Urinary bladder (tissue), 4 donors: ENCODE measurements at places on chromosomes 2 and 18.

DNA sequence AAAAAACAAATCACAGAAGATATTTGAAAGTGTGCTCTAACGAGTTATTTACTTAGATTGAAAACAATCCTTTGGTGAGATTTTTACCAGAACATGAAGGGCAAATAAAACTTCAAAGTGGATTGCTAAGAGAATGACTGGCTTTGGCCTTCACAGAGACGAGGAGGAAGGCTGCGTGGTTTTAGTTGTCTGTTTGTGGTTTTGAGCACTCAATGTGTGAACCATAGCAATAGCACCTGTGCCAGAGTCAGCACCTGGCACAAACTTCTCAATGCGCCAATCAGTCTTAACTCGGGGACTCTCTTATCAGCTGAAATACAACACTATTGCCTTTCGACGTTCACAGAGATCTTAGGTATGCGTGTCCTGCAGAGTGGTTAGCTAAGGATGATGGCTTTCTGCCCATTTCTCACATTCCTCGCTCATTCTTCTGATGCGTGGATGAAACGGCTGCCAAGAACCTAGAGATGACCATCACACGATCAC is 70.0 kb downstream of the MBP start:
- DNase-seq, result no peak

DNA sequence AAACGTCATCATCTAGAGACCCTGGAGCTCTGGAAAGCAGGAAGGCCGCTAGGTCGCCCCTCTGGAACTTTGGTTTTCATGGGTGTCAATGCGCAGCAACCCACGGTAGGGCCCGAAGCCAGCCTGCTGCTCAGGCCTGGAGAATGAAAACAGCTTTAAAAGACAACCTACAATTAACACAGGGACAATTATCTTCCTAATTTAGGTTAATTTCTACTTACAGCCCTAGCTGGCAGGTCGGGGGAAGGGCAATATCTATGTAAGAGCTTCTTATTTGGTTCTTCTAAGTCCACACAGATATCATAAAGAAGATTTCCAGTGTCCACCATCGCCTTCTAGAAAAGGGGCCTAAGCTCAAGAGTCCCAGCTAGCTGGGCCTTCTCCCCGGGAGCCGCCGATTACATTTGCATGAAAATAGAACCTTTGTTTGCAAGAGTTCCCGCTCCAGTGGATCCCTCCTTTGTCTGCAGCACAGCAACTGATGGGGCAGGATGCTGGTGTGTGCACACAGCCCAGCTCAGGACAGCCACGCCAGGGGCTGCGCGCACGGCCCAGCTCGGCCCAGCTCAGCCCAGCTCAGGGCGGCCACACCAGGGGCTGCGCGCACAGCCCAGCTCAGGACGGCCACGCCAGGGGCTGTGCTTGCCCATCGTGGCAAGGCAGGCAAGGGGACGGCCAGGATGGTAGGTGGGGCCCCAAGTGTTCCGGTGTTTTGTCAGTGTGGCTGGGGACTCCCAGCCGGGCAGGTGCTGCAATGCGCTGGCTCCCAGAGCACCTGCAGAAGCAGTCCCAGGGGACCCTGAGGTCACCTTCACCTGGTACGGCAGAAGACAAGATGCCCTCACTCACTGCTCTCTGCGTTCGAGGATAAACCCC is 109.1 kb downstream of the HDAC4 start:
- DNase-seq, result no peak

DNA sequence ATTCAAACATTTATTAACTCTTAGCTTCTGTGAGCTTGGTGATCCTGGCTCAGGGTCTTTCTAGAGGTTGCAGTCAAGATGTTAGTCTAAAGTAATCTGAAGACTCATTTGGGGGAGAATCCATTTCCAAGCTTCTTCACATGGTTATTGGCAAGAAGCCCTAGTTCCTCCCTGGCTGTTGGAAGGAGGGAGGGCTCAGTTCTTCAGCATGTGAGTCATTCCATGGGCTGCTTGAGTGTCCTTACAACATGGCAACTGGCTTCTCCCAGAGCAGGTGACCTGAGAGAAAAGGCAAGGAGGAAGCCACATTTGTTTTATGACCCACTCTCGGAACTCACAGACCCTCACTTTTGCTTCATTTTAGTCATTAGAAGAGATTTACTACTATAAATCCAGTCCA is 10.6 kb upstream of the C2orf74 start:
- no peak for DNase-seq

- no peak for DNase-seq
Measured at GRCh38 chr2:170258382-170258781, 80.4 kb downstream of the MYO3B start.

- no peak for DNase-seq
Measured at GRCh38 chr2:215765729-215766360, 247.5 kb downstream of the MREG start.

DNA sequence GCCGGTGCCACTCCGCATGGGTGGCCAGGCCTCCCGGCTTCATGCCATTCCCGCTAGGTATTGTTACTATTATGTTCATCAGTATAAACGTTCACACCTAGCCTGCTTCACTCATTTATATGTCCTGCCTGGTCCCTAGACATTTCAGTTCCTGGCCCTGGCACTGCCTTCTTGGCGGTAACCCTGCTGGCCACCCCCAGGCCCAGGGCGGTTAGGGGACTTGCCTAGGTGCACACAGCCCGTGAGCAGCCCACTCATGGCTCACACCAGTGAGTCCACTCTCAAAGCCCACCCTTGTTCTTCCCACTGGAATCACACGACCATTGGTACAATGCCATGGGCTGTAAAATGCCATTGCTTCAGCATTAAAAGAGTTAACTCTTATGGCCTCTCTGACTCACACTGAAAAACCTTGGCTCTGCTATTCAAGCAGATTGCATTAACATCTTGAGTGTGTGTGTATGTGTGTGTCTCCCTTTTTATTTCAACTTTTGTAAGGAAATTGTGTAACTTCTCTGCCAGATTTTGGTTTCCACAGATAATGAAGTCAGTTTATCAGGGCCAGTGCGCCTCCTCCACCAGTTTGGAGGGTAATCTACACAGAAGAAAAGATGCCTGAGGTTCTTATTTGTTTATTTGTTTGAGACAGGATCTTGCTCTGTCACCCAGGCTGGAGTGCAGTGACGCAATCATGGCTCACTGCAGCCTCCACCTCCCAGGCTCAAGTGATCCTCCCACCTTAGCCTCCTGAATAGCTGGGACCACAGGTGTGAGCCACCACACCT is 74.2 kb downstream of the RAB31 start:
- no peak for DNase-seq

GRCh38 chr18:55517055-55517454 is 70.9 kb downstream of the TCF4 start:
- DNase-seq, result no peak

GRCh38 chr2:181679544-181679979 is 755 bp downstream of the NEUROD1 start:
- DNase-seq, result no peak

GRCh38 chr18:9531791-9532410 is 56.6 kb downstream of the RALBP1 start:
- no peak for DNase-seq
